Activated CD4-positive, alpha-beta T cell treated with anti-CD3 and anti-CD28 coated beads for 48 hours (primary cell): ENCODE measurements at places on chromosomes 11 and 22.

DNA sequence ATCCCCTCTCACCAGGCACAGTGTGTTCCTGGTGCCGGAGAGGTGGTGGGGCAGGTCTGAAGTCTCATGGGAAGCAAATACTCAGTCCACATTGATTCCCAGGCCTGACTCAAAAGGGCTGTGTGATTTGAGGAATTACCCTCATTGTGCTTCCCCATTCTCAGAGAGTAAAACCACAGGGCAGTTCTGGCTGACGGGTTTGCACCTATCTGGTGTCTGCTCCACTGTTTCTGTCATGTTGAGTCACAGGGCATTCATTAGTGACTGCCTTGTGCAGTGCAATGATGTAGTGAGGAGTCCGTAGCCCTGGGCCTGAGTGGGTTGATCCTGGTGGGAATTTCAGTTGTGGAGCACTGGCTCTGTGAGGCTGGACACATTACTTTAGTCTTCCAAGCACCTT lies 85.2 kb upstream of the ARHGAP20 start:
- no peak for DNase-seq

GRCh38 chr11:120017582-120018150 lies 120.2 kb downstream of the TRIM29 start:
- DNase-seq: no peak

GRCh38 chr11:131893103-131893890 lies 522.9 kb downstream of the NTM start:
- DNase-seq: no peak

DNA sequence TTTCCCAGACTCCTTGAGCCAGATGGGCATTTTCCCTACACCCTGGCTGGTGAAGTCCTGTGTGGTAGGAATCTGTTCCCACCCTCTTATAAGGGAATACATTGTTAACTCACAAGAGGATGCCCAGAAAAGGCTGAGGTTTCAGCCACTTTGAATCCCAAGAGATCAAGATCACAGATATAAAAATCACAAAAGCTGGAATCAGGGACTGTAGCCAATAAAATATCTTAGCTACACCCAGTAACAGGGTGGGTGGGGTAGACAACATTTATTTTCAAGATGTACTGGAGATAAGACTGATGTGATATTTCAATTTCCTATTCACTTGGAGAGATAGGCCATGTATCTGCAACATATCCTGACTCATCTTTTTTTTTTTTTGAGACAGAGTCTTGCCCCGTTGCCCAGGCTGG lies 50.3 kb downstream of the COPB1 start:
- no peak for DNase-seq

DNA sequence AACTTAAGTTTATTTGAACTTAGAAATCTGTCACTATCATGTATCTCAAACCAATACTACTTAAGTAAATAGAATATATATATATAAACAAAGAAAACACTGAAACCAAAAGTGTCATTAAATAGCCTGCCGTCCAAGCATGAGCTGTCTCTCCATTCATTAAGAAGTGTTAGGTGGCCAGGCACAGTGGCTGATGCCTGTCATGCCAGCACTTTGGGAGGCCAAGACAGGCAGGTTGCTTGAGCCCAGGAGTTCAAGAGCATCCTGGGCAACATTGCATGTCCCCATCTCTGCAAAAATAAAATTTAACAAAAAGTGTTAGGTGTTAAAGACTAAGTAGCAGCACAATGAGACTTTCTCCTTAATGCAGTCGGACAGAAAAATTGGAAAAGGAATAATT lies 14.0 kb downstream of the CD6 start:
- peak; percentile 47 for DNase-seq

DNA sequence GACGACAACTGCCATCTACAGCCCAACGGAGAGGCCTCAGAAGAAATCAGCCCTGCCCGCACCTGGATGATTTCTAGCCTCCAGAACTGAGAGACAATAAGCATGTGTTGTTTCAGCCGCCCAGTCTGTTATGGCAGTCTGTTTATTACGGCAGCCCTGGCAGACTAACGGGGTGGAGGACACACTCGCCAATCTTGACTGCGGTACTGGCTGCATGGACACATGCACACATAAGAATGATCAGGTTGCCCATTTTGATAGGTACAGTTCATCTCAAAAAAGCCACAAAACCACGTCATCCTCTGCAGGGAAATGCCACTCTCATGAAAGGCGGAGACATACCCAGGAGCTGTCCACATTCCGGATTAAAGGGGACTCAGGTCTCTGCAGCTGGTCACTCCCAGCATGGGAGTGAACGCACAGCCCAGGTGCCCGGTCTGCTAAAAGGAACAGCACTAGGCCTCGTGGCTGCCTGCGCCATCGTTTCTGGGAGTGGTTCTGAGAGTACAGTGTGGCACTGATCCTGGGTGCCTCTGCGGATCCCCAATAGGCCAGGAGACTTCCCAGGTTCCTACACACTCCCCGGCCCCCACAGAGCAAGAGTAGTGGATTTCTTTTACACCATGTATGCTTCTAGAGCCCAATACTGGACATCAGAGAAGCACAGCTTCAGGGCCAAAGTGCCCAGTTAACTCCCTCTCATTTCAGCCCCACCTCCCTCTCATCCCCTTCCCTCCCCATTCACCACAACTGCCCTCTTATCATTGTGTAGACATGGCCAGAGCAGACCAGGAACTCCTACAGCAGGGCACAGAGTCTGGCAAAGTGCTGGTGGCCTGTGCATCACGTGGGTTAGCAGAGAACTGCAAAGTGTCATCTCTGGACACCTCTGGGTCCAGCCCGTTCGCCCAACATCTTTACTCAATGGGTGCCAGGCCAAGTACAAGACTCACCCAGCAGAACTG lies 11.7 kb upstream of the COMT start:
- DNase-seq: no peak

DNA sequence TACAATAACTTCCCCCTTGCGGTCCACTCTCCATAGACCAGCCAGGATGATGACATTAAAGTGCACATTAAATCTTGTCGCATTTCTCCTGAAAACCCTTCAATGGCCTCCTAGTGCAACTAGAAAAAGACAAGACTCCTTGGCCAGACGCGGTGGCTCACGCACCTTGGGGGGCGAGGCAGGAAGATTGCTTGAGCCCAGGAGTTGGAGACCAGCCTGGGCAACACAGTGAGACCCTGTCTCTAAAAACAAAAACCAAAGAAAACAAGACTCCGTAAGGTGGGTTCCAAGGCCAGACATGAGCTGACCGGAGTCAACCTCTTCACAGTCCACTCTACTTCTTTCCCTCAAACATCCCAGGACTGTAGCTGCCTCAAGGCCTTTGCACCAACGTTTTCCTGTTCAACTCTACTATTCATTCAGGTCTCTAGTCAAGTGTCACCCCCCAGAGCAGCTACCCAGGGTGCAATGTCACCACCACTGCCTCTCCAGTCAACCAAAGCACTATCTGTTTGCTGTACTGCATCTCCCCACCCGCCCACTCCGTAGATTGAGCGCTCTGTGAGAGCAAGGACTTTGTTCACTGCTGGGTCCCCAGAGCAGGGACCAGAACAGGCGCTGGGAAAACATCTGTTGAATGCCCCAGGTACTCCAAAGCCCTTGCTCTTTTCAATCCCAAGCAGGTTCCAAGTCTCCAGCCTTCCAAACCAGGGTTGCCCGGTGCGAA lies 739 bp downstream of the ZMAT5 start:
- DNase-seq: peak; percentile 53

DNA sequence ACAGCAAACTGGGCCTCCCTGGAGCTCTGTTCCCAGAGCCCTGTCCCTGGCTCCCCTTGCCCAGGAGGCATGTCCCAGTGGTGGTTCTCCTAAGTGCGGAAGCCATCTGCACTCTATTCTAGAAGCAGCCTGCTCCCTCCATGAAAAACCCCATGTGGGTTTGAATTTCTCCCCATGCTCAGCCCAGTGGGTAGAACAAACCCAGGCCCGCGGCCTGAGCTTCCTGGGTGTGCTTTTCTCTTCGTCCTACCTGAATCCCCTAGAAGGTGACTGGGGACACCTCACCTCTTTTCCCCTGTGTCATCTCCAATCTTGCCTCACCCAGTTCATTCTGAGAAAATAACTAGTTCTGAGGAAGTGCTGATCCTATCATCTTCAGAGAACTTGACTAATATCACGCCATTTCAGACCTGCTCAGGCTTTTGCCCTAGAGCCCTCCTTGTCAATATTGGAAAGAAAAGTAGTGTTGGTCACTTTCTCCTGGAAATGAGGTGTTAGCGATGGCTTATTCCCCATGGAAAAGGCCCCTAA lies 15.9 kb downstream of the IL10RA start:
- peak; percentile 81 for DNase-seq

DNA sequence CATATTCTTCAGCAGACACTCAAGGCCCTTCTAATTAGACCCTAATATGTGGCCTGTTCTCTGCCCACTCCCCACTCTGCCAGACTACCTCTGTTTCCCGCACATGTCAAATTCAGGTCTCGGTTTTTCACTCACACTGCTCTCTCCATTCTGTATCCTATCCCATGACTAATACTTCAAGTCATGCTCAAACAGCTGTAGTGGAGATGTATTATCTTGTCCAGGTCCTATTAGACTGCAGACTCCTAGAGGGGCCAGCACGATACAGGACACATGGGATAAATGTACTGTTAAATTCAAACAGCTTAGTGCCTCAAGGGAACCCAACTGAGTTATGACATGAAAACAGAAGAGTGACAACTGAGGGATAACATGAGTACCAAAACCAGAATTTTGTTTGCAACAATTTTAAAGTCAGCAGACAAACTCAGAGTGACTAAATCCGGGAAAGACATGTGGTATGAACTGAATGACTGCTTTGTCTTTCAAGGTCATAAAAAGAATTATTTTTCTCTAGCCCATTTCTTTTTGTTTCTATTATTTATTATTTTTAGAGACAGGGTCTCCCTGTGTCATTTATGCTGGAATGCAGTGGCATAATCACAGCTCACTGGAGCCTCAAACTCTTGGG lies 20.5 kb downstream of the ATP6V1E1 start:
- no peak for DNase-seq

- no peak for DNase-seq
Measured at GRCh38 chr22:49573109-49573765, 254.4 kb downstream of the BRD1 start.

- peak; percentile 72 for DNase-seq
Measured at GRCh38 chr11:130434521-130435223, 6.3 kb upstream of the ADAMTS8 start.

DNA sequence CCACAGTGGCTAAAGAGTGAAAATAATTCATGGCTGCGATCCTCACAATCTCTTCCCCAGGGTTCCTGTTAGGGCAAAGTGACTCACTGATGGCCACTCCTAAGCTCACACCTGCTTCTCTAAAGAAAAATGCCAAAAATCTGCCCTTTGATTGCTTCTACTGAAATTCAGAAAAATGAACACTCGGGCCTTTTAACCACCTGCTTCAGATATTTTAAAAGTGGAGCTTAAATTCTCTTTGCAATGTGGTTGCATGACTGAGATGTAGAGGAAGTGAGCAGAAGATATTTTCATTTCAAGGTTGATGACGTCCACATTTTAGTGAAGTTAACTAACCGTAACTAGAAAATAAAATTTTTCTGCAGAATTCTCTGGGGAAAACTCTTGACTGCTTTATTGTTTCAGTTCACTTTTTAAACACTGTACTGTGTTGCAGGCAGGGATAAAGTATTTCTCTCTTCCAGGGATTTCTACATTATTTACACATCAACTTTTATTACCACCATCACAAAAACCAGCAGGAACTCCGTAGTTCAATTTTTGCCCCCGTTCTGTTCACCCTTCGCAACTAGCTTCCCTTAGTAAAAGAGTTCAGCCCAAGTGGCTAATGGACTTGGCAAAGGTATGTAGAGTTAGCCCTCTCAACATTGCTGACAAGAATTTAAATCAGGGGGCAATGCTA lies 8.5 kb downstream of the RAB30 start:
- DNase-seq: no peak

GRCh38 chr22:17951315-17951714 lies 73.0 kb downstream of the MICAL3 start:
- DNase-seq: no peak

DNA sequence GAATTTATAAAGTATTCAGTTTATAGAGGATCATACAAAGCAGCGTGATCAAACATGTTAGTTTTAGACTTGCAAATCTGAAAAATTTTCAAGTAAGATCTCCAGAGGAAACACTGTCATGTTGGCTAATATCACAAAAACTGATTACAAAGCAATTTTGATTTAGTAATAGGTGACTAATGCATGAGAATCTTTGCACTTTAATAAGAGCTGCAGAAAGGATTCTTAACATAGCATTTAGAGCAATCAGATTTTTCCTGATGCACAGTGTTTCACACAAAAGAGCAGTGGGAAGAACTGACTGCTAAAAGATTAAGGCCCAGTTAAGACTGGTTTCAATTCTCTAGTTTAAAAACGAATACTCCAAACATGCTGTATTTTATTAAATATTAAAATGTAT lies 321.2 kb downstream of the GUCY1A2 start:
- no peak for DNase-seq

- no peak for DNase-seq
Measured at GRCh38 chr11:57001674-57002401, 13.1 kb downstream of the OR5AK2 start.

GRCh38 chr11:93359396-93359795 lies 28.9 kb downstream of the DEUP1 start:
- DNase-seq: no peak

DNA sequence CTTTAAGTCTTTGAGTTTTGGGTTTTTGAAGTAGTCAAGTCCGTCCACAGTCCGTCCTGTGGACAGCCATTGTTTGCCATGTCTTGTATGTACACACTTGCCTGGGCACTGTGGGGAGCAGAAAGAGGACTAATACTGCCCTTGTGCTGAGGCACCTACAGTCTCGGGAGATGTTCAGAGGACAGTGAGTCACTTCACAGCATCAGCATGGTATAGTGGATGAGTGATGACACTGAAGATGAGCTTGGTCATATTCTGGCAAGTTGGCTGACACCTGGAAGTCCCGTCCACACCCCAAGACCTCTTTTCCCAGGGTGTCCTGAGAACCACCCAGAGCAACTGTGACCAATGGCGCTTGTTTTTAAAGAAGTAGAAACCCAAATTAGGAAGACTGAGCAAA lies 29.2 kb downstream of the NF2 start:
- DNase-seq: peak; percentile 8

GRCh38 chr11:86623041-86623621 lies 49.3 kb downstream of the ME3 start:
- DNase-seq: no peak

DNA sequence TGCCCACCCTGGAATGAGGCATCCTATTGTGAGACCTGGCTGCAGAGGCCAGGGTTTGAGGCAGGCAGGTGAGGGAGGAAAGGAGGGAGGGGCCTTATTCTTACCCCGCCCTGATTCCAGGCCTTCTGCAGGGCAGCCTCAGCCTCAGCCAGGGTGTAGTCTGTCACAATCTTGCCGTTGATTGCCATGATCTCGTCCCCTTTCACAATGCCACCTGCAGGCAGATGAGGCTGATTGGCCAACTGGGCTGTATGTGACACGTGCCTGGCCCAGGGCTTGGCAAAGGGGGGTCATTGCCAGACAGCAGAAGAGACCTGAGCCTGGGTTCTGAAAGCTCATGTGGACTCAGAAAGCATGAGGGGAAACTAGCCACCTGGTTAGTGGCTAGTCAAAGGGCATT lies 21.4 kb upstream of the ABCC8 start:
- DNase-seq: no peak

DNA sequence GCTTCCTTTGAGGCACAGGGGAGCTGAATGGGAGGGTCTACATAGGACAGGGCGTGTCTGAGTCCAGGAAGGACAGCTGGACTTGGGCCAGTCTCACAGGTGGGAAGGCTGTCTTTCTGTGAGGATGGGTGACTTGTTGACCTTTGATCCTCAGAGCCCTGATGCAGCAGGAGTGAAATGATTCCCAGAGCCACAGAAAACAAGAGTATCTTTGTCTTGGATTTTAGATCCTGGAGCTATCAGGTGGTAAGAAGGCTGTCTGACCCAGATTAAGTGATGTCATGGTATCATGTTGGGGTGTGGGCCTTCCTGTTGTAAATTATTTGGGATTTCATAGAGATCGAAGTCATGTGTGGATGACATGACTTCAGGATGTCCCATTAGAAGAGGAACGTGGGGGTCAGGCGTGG lies 15.0 kb downstream of the PTPRJ start:
- no peak for DNase-seq
